Gastrocnemius medialis (tissue), 4 donors: ENCODE measurements at places on chromosomes 1 and 21. TPM values are rescaled to one million over a fixed set of nuclear protein-coding genes. Genes with fewer than 3 reads are reported as not detected.

GRCh38 chr1:57017200-57017599 lies 51.4 kb upstream of the C8B start:
- DNase-seq: no peak

GRCh38 chr1:206577626-206578025 lies 34.6 kb downstream of the EIF2D start:
- DNase-seq: no peak

DNA sequence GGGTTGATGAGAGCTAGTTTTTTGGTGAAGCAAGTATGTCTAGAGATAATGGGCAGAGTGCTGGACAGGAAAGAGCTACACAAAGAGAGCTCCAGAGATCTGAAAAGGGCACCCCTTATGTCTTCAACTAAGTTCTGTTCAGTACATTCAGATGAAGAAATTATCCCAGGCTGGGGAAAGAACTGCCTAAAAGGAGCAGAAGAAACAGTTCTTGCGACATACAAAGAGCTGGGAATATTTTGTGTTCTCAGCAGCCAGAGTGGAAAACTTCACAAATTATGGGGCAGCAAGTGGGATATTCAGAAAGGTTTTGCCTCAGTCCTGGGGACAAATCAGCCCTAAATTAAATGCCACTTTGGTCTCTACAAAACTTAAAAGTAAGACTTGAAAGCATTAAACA lies 17.4 kb upstream of the CCN1 start:
- no peak for DNase-seq

- no peak for DNase-seq
Measured at GRCh38 chr1:21750841-21751240, 32.1 kb downstream of the USP48 start.

Gene ADAMTS4
- total RNA-seq: 12.4 TPM

DNA sequence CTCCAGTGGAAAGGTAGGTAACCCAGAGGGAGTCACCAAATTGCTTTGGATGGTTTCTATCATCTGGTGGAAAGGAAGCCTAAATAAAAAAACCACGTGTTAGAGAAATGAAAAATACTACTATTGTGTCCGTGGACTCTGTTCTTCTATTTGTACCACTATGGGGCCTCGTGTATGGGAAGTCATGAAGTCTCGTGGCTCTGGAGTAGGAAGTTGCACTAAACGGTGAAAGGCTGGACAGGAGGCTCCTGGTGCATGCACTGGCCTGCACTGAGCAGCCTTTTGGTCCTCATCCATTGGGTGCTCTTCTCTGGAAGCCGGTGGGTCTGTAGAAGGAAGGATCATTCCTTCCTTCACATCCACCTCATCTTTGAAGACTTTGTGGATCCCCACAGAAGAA lies 17.0 kb downstream of the F3 start:
- DNase-seq: no peak

Gene POGK
- total RNA-seq: 8.5 TPM

GRCh38 chr1:234230414-234230862 lies 142.8 kb upstream of the COA6 start:
- no peak for DNase-seq

DNA sequence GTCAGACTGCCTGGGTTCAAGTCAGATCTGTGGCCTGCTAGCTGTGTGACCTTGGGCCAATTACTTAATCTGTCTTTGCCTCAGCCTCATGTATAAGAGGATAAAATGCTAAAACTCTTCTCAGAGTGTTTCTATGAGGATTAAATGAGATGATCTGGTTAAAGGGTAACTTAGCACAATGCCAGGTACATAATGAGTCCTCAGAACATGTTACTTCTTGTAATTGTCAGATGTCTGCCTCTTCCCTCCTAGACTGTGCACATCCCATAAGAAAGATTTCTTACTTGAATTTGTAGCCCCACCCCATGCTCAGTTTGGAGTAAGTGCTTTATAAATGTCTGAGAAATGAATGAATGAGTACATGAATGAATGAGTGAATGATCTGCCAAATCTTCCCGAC lies 34.6 kb upstream of the HIVEP3 start:
- no peak for DNase-seq

DNA sequence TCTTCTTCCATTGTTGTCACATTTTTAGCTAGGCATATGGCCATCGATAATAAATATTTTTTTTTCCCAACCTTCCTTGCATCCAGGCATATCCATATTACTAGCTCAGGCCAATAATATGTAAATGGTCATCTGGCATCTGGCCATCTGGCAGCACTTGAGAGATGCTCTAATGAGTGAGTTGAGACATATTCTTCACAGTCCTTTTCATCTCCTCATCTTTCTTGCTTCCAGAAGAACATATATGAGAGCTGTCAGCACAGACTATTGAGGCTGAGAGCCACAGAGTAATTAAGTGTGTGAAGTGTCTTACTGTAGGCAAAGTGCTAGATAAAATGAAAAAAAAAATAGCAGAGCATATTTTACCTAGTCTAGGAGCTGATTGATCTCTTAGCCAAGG lies 628.4 kb upstream of the TMPRSS15 start:
- no peak for DNase-seq

GRCh38 chr21:35681946-35682345 lies 378.4 kb downstream of the SETD4 start:
- DNase-seq: no peak

DNA sequence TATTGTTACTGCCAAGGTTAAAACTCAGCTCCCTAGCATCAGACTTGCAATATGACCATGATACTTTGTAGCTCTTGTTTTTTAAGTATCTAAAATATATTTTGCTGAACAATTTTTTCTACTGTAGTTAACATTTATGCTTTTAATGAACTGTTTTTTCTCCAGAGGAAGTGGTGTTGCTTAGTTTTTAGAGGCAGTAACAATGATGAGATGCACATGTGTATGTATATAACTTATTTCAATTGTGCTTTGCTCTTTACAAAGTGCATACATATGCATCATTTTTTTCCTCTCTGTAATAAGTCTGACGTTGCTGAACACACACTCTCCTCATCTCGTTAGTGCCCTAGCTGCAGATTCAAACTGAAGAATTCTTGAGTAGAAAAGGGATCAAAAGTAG lies 418.8 kb downstream of the ZP4 start:
- no peak for DNase-seq

- DNase-seq: no peak
Measured at GRCh38 chr1:14443164-14443787, 155.2 kb upstream of the KAZN start.

- DNase-seq: no peak
Measured at GRCh38 chr1:10475510-10475909, 760 bp downstream of the PEX14 start.

DNA sequence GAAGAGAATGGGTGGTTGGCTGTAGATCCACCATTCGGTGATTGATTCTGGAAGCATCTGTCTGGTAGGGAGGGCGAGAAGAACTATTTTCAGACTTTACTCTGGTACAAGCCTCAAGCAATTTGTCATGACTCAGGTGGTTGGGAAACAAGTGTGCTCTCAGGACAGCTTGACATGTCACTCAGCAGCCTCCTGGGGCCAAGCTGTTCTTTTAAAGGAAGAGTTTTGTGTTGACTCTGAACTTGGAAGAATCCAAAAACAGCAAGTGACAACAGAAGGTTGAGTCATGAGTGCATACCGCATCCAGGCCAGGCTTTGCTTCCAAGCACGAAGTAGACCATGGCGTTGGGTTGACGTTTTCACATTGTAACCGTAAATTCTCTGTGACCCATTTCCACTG lies 65.9 kb downstream of the CLIC6 start:
- DNase-seq: peak; percentile 89

- DNase-seq: no peak
Measured at GRCh38 chr1:84000954-84001495, 2.1 kb upstream of the TTLL7 start.

- no peak for DNase-seq
Measured at GRCh38 chr1:26887125-26887524, 3.0 kb downstream of the GPN2 start.

DNA sequence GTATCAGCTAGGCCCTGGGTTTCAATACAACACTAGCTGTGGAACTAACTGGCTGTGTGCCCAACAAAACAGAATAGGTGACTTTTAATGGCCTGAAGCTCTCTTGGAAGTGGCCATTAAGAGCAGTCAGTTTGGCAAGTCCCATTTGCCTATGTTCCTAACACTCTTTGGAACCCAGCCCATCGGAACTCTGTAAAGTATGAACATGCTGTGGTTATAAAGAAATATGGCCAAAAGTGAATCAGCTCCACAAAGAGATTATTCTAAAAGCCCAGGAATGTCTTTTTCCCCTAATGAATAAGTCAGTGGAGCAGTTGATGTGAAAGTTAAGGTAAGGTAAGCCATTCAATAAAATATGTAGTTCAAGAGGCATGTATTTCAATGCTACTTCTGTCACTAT lies 223.7 kb upstream of the ADAMTS5 start:
- DNase-seq: no peak

GRCh38 chr1:1092149-1092855 lies 18.2 kb upstream of the RNF223 start:
- DNase-seq: no peak

DNA sequence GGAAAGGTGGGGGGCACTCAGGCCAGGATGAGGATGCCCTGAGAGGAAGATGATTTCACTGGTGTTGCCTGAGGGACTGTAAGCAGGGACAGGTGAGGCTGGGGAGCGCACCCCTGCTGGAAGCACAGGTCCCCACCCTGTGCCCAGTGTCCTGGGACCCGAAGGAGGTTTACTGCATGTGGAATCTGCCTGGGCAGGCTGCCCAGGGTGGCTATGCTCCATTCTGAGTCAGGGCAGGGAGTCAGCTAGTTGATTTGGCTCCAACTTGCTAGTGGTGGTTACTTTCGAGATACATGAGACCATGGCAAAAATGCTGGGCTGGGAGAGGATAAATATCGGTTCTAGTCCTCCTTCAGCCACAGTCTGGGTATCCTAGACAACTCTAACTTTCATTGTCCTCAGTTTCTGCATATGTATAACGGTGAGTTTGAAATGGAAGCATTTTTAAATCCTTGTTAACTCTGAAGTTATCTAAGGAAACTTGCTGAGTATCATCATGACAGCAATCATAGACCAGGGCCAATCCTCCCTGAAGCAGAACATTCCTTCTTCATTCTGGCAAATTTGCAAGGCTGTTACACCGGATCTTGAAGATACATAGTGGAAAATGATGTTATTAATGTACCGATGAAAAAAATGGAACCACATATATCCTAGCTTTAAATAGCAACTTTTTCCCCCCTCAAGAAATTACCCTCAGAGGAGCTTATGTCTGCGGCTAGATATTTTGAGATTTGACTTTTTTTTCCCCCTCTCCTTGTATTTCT lies 7.7 kb downstream of the TLR5 start:
- DNase-seq: peak; percentile 70

GRCh38 chr1:111470596-111470995 lies 3.2 kb upstream of the C1orf162 start:
- no peak for DNase-seq

- DNase-seq: peak; percentile 25
Measured at GRCh38 chr1:23177438-23178380, 9.1 kb upstream of the LUZP1 start.

- no peak for DNase-seq
Measured at GRCh38 chr1:26097696-26098095, 13.9 kb upstream of the PDIK1L start.

GRCh38 chr21:31334648-31335121 lies 9.4 kb downstream of the TIAM1 start:
- DNase-seq: no peak

DNA sequence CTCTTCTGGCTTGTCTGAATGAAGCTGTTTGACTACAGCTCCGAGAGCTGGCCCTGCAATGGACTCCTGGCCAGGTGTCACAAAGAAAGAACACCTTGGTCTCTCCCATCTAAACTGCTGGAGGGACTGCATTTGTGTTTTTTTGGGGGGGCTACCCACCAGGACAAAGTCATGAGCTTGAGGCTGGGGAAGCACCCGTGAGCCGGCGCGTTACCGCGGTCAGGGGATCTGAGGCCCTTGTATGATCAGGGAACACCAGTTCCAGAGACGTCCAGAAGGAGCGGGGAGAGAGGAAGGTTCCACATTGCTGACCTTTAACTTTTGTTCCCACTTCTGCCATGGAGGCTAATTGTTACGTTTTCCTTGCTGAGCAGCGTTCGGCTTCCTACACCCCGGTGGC lies 84.5 kb upstream of the C1orf174 start:
- DNase-seq: no peak

- DNase-seq: no peak
Measured at GRCh38 chr1:196409586-196409985, 198.7 kb downstream of the KCNT2 start.

DNA sequence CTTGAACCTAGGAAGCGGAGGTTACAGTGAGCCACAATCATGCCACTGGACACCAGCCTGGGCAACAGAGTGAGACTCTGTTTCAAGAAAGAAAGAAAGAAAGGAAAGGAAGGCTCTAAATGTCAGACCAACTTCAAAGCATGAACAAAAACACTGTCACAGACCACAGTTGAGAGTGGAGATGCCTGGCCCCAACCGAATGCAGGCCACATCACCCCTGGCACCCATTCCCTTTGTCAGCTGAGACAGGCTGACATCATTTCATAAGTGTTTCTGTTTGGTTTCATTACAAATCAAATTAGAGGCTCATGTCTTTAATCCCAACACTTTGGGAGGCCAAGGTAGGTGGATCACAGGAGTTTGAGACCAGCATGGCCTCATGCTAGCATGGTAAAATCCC lies 28.6 kb upstream of the NADK start:
- DNase-seq: no peak

- DNase-seq: no peak
Measured at GRCh38 chr1:56520016-56520601, 59.3 kb downstream of the PLPP3 start.

Gene KCNJ9
- total RNA-seq: not detected

Gene ZNF436
- total RNA-seq: 6.7 TPM
